T-helper 2 cell (primary cell): ENCODE measurements at places on chromosomes 3 and 15.
A peak's percentile ranks its signal among the peaks of the same experiment; 100 is the strongest.

GRCh38 chr3:79154865-79155264 is 612.9 kb downstream of the ROBO1 start:
- no peak for DNase-seq

DNA sequence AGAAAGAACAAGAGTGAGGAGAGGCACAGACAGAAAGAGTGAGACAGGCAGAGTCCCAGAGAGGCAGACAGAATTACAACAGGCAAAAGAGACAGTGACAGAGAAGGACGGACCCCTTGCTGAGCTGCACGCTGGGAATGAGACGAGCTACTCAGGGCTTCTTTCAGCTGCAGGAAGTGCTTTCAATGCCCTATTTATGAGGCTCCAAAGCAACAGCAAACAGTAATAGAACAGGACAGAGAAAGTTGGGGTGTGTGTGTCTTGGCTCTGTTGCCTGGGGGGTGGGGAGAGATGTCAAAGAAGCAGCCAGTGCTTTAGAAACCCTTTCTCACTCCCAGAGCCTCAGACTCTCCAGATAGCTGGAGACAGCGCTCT is 502 bp upstream of the TIMP4 start:
- DNase-seq = no peak

- no peak for DNase-seq
Measured at GRCh38 chr3:12638105-12638504, 25.8 kb downstream of the RAF1 start.

GRCh38 chr15:30990446-30991254 is 778 bp downstream of the MTMR10 start:
- no peak for DNase-seq

DNA sequence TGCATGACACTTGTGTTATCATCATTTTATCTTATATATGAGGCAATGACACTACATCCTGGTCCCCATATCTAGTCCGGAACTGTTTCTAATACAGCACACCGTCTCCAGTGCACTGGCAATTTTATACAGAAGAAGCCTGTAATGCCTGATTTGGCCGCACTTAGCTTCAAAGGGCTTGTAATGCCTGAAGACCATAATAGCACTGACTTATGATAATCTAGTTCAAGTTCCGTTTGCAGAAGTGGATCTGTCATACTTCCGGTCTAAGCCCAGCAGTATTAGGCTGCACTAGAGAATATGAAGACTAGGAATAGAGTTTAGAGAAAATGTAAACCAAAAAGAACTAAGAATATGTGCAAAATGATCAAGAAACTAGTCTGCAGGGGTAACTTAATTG is 1.3 kb downstream of the BNIP2 start:
- peak; percentile 26 for DNase-seq
